ENCODE measurements at places on chromosomes 7 and 10. TPM values are rescaled to one million over a fixed set of nuclear protein-coding genes. Genes with fewer than 3 reads are reported as not detected.

DNA sequence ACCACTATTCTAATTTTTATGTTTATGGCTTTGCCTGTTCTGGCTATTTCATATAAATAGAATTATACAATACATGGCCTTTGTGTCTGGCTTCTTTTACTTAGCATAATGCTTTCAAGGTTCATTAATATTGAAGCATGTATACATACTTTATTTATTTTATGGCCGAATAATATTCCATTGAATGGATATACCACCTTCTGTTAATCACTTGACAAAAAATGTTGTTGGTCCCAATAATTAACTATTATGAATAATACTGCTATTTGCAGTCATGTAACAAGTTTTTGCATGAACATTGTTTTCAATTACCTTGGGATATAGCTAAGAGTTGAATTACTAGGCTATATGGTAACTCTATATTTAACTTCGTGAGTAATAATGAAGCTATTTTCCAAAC lies 767.5 kb downstream of the INHBA start:
- no peaks in the 10 kb centered on the region for H3K36me3 ChIP-seq
- H3K27ac ChIP-seq, result no peak overlapping the region
- no peaks in the 10 kb centered on the region for H3K27me3 ChIP-seq
- H3K4me1 ChIP-seq, result no peaks in the 10 kb centered on the region

DNA sequence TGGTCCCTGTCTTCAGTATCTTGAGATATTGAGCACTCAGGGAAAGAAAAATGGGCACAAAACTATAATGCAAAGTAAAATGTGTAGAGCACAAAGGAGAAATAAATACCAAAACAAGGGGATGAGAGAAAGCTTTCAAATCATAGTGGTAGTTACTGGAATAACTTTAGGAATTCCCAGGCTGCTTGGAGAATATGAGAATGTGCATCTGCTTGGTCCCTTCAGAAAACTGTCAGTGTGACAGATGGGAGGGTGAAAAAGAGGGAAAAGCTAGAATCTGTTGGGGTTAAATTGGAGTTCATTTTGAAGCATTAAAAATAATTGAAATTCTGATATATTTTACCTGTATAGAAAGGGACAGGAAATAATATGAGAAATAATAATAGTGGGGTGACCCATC lies 15.3 kb downstream of the ST7 start:
- H3K27ac ChIP-seq, result no peak overlapping the region
- H3K4me1 ChIP-seq, result peaks cover 24% of the 10 kb centered on the region
- H3K36me3 ChIP-seq, result no peaks in the 10 kb centered on the region
- no peak for DNase-seq
- H3K4me3 ChIP-seq, result no peak overlapping the region
- H3K27me3 ChIP-seq, result no peaks in the 10 kb centered on the region

- DNase-seq, result no peak
- H3K4me3 ChIP-seq, result no peak overlapping the region
- peaks cover 4% of the 10 kb centered on the region for H3K36me3 ChIP-seq
- no peaks in the 10 kb centered on the region for H3K4me1 ChIP-seq
- H3K27me3 ChIP-seq, result no peaks in the 10 kb centered on the region
- H3K27ac ChIP-seq, result no peak overlapping the region
Observed at GRCh38 chr10:76916536-76916935, 721.1 kb downstream of the KCNMA1 start.

Gene SPAG6
- total RNA-seq, result not detected

Gene CAV1
- total RNA-seq, result 66.0 TPM

DNA sequence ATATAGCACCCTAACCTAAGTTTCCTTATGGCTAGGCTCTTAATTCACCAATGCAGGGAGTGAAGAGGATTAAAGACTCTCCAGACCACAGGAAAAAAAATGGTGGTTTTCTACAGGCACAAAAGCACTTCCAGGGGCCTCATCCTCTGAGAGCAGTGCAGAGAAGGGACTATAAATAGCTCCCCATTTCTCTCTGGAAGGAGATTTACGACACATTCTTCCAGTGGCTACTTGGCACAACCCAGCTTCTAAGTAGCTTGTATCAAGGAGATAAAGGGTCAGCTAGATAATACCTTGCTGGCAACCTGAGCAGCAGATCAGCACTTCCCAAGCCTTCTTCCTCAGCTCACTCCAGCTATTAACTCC lies 73.5 kb downstream of the CRPPA start:
- no peak overlapping the region for H3K4me3 ChIP-seq
- no peak overlapping the region for H3K27ac ChIP-seq
- H3K27me3 ChIP-seq, result no peaks in the 10 kb centered on the region
- H3K36me3 ChIP-seq, result no peaks in the 10 kb centered on the region
- H3K4me1 ChIP-seq, result no peaks in the 10 kb centered on the region
- DNase-seq, result no peak

Gene RBP3
- total RNA-seq, result not detected

GRCh38 chr10:84668186-84668763 lies 339.9 kb downstream of the CCSER2 start:
- no peaks in the 10 kb centered on the region for H3K36me3 ChIP-seq
- H3K4me1 ChIP-seq, result no peaks in the 10 kb centered on the region
- H3K4me3 ChIP-seq, result no peak overlapping the region
- no peak for DNase-seq

- no peak overlapping the region for H3K27ac ChIP-seq
- H3K4me1 ChIP-seq, result no peaks in the 10 kb centered on the region
- DNase-seq, result no peak
- no peaks in the 10 kb centered on the region for H3K27me3 ChIP-seq
Observed at GRCh38 chr10:118708571-118708970, 46.2 kb downstream of the CACUL1 start.

DNA sequence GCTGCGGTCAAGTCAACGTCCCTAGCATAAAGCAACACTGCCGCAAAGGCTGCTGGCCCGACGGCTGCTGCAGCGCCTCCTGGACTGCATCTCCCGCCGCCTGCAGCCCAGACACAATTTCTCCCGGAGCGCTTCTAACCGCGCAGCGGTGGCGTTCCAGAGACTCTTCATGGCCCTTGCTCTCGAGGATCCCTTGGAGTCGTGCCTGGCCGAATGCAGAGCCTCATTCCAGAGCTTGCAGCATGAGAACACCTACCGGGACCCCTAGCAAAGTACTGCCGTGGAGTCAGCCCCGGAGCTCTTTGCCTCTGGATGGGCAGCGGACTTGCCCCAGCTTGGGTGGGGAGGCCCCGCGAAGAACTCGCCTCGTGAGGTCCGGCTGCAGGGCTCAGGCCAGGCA lies 79.7 kb upstream of the ZNF32 start:
- H3K4me3 ChIP-seq, result no peak overlapping the region
- H3K27me3 ChIP-seq, result no peaks in the 10 kb centered on the region
- no peak overlapping the region for H3K27ac ChIP-seq
- H3K36me3 ChIP-seq, result no peaks in the 10 kb centered on the region
- no peaks in the 10 kb centered on the region for H3K4me1 ChIP-seq
- DNase-seq, result no peak

GRCh38 chr7:83365746-83366145 lies 203.1 kb upstream of the PCLO start:
- no peaks in the 10 kb centered on the region for H3K36me3 ChIP-seq
- H3K27ac ChIP-seq, result no peak overlapping the region
- H3K4me1 ChIP-seq, result no peaks in the 10 kb centered on the region

DNA sequence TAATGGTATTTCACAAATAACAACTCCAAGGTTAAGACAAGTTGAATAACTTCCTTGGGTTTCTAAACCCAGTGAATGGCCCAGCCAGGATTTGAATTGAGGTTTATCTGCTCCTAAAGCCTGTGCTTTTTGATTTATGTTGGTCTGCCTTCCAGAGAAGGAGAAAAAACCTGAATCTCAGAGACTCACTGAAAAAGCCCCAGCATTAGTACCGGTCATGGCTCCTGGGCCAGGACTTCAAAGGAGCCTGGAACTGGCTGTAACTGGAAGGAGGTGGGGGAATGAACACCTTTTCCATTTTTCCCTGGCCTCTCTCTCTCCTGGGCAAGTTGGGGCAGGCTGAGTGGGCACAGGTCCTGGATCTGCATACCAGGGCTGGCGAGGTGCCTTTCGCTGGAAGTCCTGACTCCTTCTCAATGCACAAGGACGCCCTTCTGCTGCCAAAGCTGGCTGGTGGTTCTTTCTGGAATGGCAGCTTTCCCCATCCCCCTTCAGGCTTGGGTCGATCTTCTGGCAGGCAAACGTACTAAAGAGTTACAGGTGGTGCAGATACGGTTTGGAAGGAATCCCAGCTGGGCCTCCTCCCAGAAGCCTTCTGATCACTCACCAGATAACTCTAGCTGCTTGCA lies 268.2 kb downstream of the PTEN start:
- peaks cover 20% of the 10 kb centered on the region for H3K4me1 ChIP-seq
- peak overlapping the region; percentile 73 for H3K27ac ChIP-seq
- H3K36me3 ChIP-seq, result no peaks in the 10 kb centered on the region
- H3K4me3 ChIP-seq, result no peak overlapping the region
- DNase-seq, result peak; percentile 82
- no peaks in the 10 kb centered on the region for H3K27me3 ChIP-seq

DNA sequence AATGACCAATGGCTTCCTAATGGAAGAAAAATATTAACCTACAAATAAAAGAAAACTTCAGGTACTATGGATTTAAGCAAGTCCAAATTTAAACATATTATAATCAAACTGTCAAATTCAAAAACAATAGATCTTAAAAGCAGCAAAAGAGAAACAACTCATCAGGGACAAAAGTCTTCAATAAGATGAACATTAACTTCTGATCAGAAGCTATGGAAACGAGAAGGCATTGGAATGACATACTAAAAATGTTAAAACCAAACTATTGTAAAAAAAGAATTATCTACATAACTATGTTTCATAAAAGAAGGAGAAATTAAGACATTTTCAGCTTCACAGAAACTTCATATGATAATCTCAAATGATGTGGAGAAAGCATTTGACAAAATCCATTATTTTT lies 334.7 kb downstream of the ANKRD7 start:
- H3K36me3 ChIP-seq, result no peaks in the 10 kb centered on the region
- no peaks in the 10 kb centered on the region for H3K4me1 ChIP-seq
- DNase-seq, result no peak
- H3K27ac ChIP-seq, result no peak overlapping the region
- no peak overlapping the region for H3K4me3 ChIP-seq

Gene ASB4
- 1.4 TPM for total RNA-seq

Gene MPP7
- 10.7 TPM for total RNA-seq

Gene CRTAC1
- total RNA-seq, result 0.56 TPM

DNA sequence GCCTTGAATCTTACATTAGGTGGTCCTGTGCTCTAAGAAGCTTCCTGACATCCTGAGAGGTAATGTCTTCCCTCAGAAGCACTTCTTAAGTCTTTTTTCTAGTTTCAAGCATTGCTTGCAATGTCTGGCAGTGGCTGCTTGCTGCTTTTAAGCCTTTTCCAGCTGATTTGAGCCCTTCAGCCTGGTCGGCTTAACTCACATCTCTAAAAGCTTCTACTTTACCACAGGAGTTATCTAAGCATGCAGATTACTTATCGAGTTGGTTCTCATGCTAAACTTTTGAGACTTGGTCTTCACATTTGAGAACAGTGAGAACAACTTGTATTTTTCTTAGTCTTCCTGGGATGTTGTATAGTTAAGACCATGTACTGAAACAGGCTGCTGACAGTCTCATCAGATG lies 3.9 kb downstream of the LRMDA start:
- no peak overlapping the region for H3K27ac ChIP-seq
- peaks cover 3% of the 10 kb centered on the region for H3K4me1 ChIP-seq
- H3K36me3 ChIP-seq, result no peaks in the 10 kb centered on the region
- H3K4me3 ChIP-seq, result no peak overlapping the region

Gene PNLIPRP3
- not detected for total RNA-seq

Gene TAC1
- total RNA-seq, result not detected

DNA sequence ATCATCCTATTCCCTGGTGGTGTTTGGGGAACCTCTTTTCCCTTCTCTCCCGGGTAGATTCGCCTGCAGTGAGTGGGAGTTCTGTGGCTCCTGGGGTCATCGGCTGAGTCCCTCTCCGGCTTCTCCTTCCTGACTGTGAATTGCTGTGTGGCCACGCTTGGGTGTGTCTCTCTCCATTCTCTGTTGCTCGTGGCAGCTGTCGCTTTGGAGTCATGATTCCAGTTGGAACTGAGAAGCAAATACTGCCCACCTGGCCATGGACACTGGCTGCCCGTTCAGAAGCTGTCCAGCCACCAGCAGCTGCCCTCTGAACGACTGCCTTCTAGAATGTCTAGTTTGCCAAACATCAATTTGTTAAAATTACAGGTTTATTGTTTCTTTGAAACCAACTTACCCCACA lies 23.1 kb upstream of the PITRM1 start:
- no peak overlapping the region for H3K4me3 ChIP-seq
- H3K36me3 ChIP-seq, result no peaks in the 10 kb centered on the region
- no peaks in the 10 kb centered on the region for H3K27me3 ChIP-seq
- DNase-seq, result no peak
- peaks cover 7% of the 10 kb centered on the region for H3K4me1 ChIP-seq

DNA sequence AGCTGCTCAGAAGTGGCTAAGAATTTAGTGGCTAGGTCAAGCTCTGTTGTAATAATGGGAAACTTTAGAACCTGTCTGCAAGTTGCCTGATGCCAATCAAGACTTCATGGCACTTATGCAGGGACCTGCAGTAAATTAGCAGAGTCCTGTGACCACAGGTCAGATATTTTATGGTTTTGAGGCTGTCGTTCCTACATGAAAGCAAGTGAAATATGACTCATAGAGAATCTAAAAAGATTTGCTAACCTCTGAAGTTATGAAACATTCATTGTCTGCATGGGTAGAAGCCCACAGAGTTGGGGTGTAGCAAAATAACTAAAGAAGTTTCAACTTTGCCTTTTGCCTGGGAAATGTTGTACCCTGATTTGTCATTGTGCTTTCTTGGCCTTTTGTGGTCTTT lies 32.3 kb downstream of the SLC39A12 start:
- no peaks in the 10 kb centered on the region for H3K36me3 ChIP-seq
- no peak overlapping the region for H3K4me3 ChIP-seq
- H3K27ac ChIP-seq, result no peak overlapping the region
- DNase-seq, result no peak
- H3K27me3 ChIP-seq, result no peaks in the 10 kb centered on the region

DNA sequence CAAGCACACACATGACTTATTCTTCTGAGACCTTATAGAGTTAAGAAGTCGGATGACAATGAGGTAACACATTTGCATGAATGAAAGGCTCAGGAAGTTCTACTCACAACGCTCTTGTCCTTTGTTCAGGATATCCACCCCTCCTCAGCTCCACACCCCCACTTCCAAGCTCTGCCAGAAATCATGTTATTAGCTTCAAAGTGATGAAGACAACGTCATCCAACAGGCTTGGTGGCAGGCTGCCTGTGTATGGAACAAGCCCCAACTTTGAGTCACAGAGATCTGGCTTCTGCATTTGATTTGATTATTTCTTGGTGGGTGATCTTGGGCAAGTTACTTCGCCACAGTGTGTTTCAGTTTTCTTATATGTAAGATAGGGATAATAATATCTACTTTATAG lies 12.4 kb upstream of the BMPER start:
- DNase-seq, result no peak
- H3K27ac ChIP-seq, result no peak overlapping the region
- no peaks in the 10 kb centered on the region for H3K27me3 ChIP-seq
- H3K4me1 ChIP-seq, result no peaks in the 10 kb centered on the region

- H3K36me3 ChIP-seq, result no peaks in the 10 kb centered on the region
- H3K4me1 ChIP-seq, result no peaks in the 10 kb centered on the region
- H3K4me3 ChIP-seq, result no peak overlapping the region
- H3K27ac ChIP-seq, result no peak overlapping the region
- DNase-seq, result no peak
Observed at GRCh38 chr10:132264306-132264950, 43.3 kb downstream of the STK32C start.

Gene CALHM3
- total RNA-seq, result not detected

GRCh38 chr7:95395755-95396135 lies 430 bp downstream of the PON3 start:
- peak overlapping the region; percentile 40 for H3K4me3 ChIP-seq
- H3K4me1 ChIP-seq, result no peaks in the 10 kb centered on the region
- no peak for DNase-seq
- no peaks in the 10 kb centered on the region for H3K27me3 ChIP-seq

- no peaks in the 10 kb centered on the region for H3K27me3 ChIP-seq
- no peak overlapping the region for H3K27ac ChIP-seq
- DNase-seq, result no peak
- no peaks in the 10 kb centered on the region for H3K4me1 ChIP-seq
Observed at GRCh38 chr10:115572740-115573455, 479.7 kb downstream of the ATRNL1 start.
